Effector memory CD8-positive, alpha-beta T cell (primary cell): ENCODE measurements at places on chromosomes 2 and 18.

- DNase-seq = no peak
Observed at GRCh38 chr2:64862623-64863022, 126.6 kb upstream of the SLC1A4 start.

- DNase-seq = no peak
Observed at GRCh38 chr2:43311276-43311675, 84.9 kb upstream of the ZFP36L2 start.

DNA sequence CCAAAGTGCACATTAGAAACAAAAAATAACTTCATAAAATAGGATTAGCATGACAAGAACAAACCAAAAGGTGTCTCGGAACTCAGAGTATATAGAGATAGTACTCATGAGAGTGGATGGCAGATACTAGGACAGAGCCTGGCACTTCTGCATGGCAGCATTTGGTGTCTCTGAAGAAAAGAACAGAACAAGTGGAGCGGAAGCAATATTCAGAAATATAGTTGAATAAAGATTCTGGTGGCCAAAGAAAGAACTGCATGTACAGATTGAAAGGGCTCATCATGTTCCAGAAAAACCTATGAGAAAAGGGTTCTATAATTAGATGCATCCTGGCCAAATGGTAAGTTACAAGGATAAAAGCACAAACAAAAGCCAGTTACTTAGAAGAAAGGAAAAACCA is 90.9 kb downstream of the CCDC138 start:
- no peak for DNase-seq

GRCh38 chr2:197211881-197212342 is 98.7 kb downstream of the ANKRD44 start:
- no peak for DNase-seq

GRCh38 chr2:81876624-81877023 is 1572.1 kb upstream of the LRRTM1 start:
- no peak for DNase-seq

DNA sequence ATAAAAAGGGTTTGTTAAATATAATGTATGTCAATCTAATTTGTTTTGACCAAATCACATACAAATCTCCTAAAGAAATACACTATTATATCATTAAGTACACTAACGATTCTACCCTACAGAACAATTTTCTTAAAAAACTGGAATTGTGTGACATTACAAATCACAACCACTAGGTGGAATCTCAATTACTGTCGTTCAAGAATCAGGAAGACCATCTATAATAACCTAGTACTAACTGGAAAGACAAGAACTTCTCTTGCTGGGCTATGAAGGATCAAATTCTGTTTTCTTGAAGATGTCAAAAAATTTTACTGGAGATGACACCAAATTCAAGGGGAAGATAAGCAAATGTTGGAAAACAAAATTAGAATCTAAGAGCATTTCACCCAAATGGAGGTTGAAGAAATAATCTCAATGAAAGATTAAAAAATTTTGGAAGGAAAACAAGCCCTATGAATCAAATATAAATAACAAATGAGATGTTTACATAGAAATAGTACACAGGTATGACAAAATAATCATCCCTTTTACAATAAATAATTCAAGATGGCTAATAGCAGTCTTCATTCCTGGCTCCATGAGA is 110.9 kb downstream of the STK39 start:
- DNase-seq = no peak
